ENCODE measurements at places on chromosomes 1 and 21.
A peak's percentile ranks its signal among the peaks of the same experiment; 100 is the strongest.

DNA sequence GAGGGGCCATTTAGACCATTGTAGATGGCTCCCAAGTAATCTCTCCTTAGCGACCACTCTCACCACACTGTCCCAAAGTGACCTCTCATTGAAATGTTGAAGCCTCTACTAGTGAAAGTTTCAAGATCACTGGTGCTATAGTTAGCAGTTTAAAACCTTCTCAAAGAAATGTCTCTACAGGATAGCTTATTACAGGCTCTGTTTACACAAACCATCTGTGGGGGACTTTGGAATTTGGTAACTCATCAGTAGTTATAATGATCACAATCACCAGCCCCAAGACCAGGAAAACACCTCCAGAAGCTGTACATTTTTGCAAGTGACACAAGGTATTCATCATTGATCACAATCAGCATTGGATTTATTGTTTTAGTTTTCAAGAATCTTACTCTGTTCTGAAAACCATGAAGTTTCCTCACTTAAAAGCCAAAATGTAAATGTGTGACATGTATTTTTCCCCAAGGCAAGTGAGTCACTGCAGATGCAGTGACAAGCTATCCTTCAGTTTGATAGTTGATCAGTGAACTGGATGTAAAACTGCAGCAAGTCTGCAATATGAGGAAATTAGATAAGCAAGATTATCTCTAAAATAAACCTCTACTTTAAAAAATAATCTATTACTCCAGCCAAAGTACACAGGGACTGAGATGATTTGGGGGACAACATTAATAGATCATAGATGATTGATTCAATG is 41.9 kb downstream of the C21orf91 start:
- no peaks in the 10 kb centered on the region for H3K36me3 ChIP-seq
- no peak for DNase-seq
- H3K27ac ChIP-seq: no peak overlapping the region
- peaks cover 55% of the 10 kb centered on the region for H3K4me1 ChIP-seq
- no peak overlapping the region for H3K4me3 ChIP-seq

DNA sequence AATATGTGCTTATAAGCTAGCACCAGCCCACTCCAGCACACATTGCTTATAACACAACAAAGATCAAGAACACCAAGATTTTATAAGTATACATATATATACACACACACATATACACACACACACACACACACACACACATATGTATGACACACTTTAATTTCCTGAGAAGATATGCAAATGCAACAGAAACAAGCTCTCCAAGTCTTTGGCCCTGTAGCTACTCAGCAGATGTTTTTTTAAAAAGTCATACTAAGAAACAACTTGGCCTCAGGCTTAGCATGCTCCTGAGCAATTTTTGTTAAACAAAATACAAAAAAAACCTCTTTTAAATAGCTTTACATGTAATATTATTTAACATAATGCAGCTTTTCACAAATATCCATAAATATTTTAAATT is 11.1 kb downstream of the TNFSF18 start:
- H3K36me3 ChIP-seq: no peaks in the 10 kb centered on the region
- no peak for DNase-seq
- H3K4me3 ChIP-seq: no peak overlapping the region
- H3K4me1 ChIP-seq: peaks cover 8% of the 10 kb centered on the region
- H3K27ac ChIP-seq: no peak overlapping the region

DNA sequence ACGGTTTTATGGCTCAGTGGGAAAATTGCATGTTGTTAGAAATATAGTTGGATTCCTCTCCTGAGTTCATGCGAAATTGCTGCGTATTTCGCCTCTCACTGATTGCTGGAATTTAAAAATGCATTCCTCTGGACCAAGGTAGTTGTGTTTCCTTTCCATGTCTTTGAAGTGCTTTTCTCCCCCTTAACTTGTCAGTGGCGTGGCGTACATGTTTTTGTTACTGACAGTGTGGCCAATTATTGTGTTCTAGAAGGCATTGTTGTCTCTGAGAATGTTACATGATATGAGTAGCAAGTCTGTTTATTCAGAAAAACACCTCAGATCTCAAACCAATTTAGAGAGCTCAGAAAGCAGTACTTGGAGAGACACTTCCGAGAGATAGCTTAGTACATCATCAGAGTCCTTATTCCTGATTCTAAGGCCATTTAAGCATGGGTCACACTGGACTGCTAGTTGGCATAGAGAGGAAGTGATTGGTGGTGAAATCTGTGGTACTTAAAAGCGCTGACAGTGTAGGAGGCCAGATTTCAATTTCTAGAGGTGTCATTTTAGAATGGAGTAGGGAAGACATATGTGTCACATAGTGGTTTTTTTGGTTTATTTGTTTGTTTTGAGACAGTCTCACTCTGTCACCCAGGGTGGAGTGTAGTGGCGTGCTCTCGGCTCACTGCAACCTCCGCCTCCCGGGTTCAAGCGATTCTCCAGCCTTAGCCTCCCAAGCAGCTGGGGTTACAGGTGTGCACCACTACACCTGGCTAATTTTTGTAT is 184.4 kb downstream of the RYR2 start:
- no peak for DNase-seq
- no peaks in the 10 kb centered on the region for H3K4me1 ChIP-seq
- no peak overlapping the region for H3K27ac ChIP-seq

DNA sequence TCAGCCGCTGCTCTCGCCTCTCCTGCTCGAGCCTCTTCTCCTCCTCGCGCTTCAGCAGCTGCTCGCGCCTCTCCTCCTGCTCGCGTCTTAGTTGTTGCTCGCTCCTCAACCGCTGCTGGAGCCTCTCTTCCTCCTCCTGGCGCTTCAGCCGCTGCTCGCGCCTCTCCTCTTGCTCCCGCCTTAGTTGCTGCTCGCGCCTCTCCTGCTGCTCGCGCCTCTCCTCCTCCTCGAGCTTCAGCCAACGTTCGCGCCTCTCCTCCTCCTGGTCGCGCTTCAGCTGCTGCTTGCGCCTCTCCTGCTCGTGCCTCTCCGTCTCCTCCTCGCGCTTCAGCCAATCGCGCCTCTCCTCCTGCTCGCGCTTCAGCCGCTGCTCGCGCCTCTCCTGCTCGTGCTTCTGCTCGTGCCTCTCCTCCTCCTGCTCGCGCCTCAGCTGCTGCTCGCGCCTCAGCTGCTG is 3.7 kb downstream of the TCHH start:
- no peaks in the 10 kb centered on the region for H3K4me1 ChIP-seq
- DNase-seq: no peak
- peaks cover 5% of the 10 kb centered on the region for H3K27me3 ChIP-seq

DNA sequence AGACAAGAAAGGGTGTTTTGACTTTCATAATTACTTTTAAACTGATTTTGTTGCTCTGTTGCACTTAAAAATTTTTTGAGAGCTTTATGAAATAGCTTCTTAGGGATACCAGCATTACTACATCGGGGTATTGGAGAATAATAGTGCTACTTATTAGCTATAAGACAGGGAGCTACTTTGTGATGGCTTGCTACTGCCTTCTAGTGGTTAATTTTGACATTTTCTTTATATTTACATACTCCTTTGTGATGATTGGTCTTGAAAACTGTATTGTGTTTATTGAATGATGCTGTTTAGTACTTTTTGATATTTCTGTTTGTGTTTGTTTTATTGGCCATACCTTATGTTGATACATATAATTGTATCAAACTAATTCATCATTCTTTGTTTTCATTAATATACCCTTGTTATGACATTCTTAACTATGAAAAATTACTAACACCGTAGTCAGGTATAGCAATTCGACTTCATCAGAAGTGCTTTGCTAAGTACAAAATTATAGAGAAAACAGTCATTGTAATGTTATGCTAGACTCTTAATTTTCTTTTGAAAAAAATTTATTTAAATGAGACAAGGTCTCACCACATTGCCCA is 85.5 kb downstream of the CLIC4 start:
- no peak for DNase-seq
- peaks cover 37% of the 10 kb centered on the region for H3K36me3 ChIP-seq
- peaks cover 46% of the 10 kb centered on the region for H3K4me1 ChIP-seq
- no peaks in the 10 kb centered on the region for H3K27me3 ChIP-seq
- no peak overlapping the region for H3K4me3 ChIP-seq

- H3K27ac ChIP-seq: no peak overlapping the region
- DNase-seq: peak; percentile 27
- H3K4me3 ChIP-seq: no peak overlapping the region
- H3K27me3 ChIP-seq: no peaks in the 10 kb centered on the region
Observed at GRCh38 chr1:165631342-165632151, 513 bp downstream of the MGST3 start.

- DNase-seq: no peak
- peaks cover 55% of the 10 kb centered on the region for H3K36me3 ChIP-seq
- no peaks in the 10 kb centered on the region for H3K27me3 ChIP-seq
Observed at GRCh38 chr1:246658567-246658966, 65.6 kb upstream of the SCCPDH start.

- no peak overlapping the region for H3K4me3 ChIP-seq
- DNase-seq: no peak
- peaks cover 34% of the 10 kb centered on the region for H3K27me3 ChIP-seq
- H3K27ac ChIP-seq: no peak overlapping the region
- H3K4me1 ChIP-seq: peaks cover 2% of the 10 kb centered on the region
Observed at GRCh38 chr1:109369167-109369746, 28.5 kb downstream of the SORT1 start.

DNA sequence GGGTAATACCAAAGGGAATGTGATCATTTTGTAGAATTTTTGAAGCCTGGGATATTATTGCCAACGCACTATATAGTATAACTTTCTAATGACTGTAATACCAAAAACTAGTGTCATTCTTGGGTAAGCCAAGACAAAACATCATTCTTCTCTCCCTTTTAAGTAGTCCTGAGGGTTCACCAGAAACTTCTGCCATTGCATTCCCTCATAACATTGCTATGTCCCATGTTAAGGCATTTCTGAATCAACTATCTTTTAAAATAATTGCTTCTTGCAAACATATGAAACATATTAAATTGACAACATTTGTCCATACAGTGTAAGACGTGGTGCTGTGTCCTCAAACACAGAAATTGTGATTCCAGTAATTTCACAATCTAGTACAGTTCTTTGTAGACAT is 29.9 kb upstream of the C1orf21 start:
- no peak for DNase-seq
- H3K4me3 ChIP-seq: no peak overlapping the region
- H3K27me3 ChIP-seq: peaks cover 7% of the 10 kb centered on the region
- no peak overlapping the region for H3K27ac ChIP-seq
- no peaks in the 10 kb centered on the region for H3K4me1 ChIP-seq

GRCh38 chr1:84800090-84801073 is 92.6 kb downstream of the LPAR3 start:
- H3K27ac ChIP-seq: no peak overlapping the region
- no peaks in the 10 kb centered on the region for H3K36me3 ChIP-seq
- DNase-seq: no peak
- H3K27me3 ChIP-seq: peaks cover 7% of the 10 kb centered on the region

- DNase-seq: no peak
- H3K27me3 ChIP-seq: no peaks in the 10 kb centered on the region
- no peaks in the 10 kb centered on the region for H3K4me1 ChIP-seq
- no peaks in the 10 kb centered on the region for H3K36me3 ChIP-seq
- H3K4me3 ChIP-seq: no peak overlapping the region
Observed at GRCh38 chr21:15943009-15943666, 213.4 kb downstream of the USP25 start.

GRCh38 chr1:68485431-68486022 is 11.4 kb downstream of the DEPDC1 start:
- no peak for DNase-seq
- H3K4me3 ChIP-seq: no peak overlapping the region
- no peaks in the 10 kb centered on the region for H3K4me1 ChIP-seq
- H3K27me3 ChIP-seq: no peaks in the 10 kb centered on the region
- no peaks in the 10 kb centered on the region for H3K36me3 ChIP-seq

DNA sequence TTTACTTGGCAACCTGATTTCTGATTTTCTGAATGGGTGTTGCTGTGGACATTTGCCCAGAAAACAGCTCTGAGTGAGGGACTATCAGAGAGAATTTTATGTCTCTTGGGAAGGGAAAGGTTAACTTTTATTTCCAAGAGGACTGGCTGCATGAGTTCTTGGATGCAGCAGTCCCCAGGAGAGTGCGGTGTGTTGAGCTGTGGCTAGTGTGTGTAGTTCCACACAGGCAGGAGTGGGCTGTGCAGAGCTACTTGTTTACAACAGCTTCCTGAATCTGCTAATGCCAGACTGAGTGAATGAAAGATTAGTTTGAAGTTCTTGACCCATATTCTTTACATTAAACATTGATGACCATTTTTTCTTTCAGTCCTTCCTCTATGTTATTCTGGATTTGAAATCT is 41.0 kb upstream of the APOBEC4 start:
- no peak for DNase-seq
- no peak overlapping the region for H3K4me3 ChIP-seq
- no peaks in the 10 kb centered on the region for H3K27me3 ChIP-seq
- H3K27ac ChIP-seq: no peak overlapping the region

DNA sequence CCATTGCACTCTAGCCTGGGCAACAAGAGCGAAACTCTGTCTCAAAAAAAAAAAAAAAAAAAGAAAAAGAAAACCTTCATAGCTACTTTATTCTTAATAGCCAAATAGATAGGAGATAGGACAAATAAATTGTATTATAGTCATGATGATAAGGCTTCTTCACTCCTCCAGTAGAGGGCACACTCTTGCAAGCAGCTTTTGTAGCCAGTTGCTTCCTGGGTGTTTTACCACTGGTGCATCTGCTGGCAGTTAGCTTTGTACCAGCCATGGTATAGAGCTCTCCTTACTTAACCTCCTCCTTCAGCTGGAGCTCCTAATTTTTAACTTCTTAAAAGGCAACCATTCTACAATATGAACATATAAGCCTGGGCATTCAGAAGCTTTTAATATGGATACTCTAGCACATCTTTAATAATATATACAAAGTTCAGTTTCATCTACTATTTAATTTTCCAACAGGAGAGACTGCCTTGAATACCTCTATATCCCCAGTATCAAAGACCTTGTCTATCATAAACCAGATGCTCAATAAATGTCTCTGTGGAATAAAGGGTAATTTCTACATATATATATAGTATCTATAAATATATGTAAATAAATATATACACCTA is 35.8 kb downstream of the EVI5 start:
- no peaks in the 10 kb centered on the region for H3K27me3 ChIP-seq
- no peaks in the 10 kb centered on the region for H3K4me1 ChIP-seq
- no peak for DNase-seq
- no peak overlapping the region for H3K27ac ChIP-seq
- no peak overlapping the region for H3K4me3 ChIP-seq

DNA sequence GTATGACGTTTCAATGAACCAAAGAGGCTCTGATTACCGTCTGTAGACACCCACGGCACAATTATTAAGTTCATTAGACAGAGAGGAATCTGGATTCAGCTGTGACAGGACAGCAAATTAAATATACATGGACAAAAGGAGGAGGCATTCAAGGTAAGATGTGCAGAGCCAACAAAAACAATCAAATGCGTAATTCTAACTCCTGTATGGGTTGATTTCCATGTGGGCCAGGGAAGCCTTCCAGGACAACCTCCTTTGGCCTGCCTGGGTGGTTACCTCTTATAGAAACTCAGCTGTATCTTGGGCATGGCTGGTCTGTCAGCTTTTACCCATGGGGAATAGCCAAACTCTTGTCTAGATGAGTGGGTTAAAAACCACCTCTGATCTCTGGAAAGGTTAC is 43.8 kb downstream of the CCN1 start:
- H3K4me1 ChIP-seq: no peaks in the 10 kb centered on the region
- H3K27ac ChIP-seq: no peak overlapping the region
- H3K27me3 ChIP-seq: no peaks in the 10 kb centered on the region
- H3K36me3 ChIP-seq: peaks cover 64% of the 10 kb centered on the region
- no peak for DNase-seq
